Activated naive CD4-positive, alpha-beta T cell treated with anti-CD3 and anti-CD28 coated beads, Interleukin-2, amount 50 U/mL, for 16 hours (primary cell): ENCODE measurements at places on chromosomes 3 and 15.
A peak's percentile ranks its signal among the peaks of the same experiment; 100 is the strongest.

DNA sequence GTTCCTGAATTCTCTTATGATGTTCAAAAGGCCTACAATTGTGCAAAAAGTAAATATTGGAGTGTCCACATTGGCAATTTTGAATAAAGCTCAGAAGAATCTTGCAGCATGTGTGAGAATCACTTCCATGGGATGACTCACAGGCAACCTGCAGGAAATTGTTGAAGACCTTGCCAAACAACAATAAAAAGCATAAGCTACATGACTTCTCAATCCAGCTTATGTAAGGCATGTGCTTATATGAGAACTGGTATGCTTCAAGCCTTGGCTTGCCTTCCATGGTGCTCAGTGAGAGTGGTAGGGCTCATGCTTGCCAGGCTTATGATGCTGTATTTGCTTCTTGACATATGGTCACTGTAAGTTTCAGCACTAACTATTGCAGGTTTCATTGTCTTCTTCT is 18.4 kb upstream of the BCHE start:
- no peak for DNase-seq

GRCh38 chr3:134699141-134699711 is 48.4 kb upstream of the KY start:
- no peak for DNase-seq

GRCh38 chr15:90421527-90421926 is 33.5 kb downstream of the IQGAP1 start:
- no peak for DNase-seq

GRCh38 chr3:184540777-184541681 is 20.6 kb upstream of the EPHB3 start:
- DNase-seq = peak; percentile 78

- DNase-seq = no peak
Measured at GRCh38 chr15:63054281-63054683, 11.7 kb downstream of the TPM1 start.

GRCh38 chr15:80761754-80762153 is 17.4 kb upstream of the CEMIP start:
- DNase-seq = no peak

GRCh38 chr3:160312014-160312624 is 86.9 kb downstream of the C3orf80 start:
- DNase-seq = no peak

DNA sequence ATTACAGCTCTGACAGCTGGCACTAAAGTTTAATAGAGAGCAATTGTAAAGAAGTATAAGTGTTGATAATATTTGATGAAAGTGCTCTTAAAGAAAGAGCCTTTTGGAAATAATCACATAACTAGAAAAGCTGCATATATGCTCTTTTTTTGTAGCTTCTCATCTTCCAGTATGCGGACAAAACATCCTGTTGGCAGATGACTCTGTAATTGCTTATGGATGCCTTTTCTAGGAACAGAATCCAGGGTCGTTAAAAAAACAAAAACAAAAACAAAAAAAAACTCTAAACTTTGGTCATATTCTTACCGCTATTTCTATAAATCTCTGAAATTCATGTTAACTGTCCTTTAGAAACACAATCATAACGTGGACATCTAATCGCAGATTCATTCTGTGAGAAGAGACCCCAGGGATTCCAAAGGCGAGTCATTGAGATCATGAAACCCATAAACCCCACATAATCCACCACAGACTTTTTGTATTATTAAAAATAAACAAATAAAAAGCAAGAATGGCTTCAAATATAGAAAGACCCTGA is 109.8 kb downstream of the EPHA3 start:
- no peak for DNase-seq

GRCh38 chr3:10192953-10193691 is 28.4 kb downstream of the IRAK2 start:
- DNase-seq = peak; percentile 58

DNA sequence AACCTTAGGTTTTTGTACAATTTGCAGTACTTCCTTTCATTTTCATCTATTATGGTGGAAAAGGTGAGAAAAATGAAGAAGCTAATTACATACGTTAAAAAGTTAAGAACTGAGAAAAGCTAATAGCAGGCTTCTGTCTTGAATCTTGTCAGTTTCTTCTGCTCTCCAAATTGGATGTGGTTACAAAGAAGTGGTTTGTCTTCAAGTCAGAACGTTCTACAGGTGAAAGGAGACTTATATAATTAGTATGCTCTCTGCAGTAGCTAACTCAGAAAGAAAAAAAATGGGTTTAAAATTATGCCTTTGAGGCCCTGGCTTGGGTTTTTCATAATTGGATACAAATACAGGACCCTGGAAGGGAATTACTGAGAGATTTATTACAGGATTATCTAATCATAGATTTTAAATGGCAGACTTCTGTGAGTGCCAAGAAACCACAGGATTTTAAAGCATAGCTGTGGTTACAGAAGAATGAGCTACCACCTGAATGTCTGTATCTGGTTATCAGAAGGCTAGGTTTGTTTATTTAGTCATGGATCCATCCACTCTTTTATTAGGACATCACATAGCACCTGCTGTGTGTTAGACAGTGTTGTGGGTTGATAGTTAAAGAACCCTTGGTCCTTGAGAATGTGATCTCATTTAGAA is 528.1 kb upstream of the MCTP2 start:
- DNase-seq = no peak

DNA sequence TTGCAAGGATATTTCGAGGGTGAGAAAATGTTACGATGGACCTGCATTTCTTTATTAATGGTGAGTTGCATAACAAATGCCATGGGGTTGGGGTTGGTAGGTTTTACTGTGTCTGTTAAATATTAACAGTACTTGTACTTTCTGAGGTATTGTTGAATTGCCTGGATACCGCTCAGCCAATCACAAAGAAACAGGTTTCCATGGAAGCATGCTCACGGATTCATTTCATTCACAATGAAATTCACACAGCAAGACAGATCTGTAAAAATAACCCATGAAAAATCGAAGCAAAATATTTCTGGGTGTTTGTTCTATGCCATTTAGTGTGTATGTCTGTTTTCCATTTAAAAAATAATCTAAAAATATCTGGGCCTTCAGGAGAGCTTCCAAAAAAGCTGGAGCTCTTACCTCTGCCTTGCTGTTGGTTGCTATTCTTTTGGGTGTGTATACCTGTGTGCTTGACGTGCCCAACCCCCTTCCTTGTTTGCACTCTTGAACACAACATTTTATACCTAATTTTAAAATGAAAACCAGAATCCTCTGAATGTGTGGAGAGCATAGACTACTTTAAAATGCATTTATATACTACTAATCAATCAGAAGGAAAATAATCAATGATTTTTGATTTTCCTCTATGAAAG is 479.8 kb upstream of the TBL1XR1 start:
- DNase-seq = no peak

- no peak for DNase-seq
Measured at GRCh38 chr15:62964251-62964650, 78.3 kb upstream of the TPM1 start.

GRCh38 chr3:15065550-15066007 is 464 bp upstream of the MRPS25 start:
- no peak for DNase-seq

DNA sequence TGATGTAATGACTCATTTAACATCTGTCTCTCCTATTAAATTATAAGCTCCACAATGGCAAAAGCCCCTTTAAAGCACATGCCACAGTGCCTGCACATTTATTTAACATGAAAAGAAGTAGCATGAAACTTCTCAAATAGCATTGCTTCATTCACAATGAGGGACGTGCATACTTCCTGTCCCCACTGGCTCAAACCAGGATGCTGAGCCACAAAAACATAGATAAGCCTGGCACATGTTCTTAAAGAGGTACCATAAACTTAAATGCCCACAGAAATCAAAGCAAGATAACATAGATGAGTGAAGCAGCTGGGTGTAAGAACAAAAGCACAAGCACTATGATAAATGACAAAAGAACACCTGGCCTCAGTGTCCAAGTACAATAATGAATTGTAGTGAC is 3.8 kb downstream of the TP53BP1 start:
- DNase-seq = no peak

DNA sequence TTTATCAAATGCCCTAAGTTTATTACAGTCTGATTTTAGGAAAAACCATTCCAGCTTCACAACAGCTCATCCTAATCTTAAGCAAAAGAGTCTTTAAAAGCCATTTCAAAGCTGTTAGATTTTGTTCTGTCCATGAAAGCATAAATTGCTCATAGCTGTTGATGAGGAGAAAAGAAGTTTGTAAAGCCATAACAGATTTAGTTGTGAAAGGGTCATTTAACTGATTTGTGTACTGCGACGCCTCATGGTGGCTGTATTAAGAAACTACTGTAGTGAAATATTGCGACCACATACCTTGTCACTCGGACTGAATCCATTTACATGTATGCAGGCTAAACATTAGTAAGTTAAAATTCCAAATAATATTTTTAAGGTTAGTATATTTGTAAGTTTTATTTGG is 20.9 kb downstream of the BBX start:
- DNase-seq = no peak

DNA sequence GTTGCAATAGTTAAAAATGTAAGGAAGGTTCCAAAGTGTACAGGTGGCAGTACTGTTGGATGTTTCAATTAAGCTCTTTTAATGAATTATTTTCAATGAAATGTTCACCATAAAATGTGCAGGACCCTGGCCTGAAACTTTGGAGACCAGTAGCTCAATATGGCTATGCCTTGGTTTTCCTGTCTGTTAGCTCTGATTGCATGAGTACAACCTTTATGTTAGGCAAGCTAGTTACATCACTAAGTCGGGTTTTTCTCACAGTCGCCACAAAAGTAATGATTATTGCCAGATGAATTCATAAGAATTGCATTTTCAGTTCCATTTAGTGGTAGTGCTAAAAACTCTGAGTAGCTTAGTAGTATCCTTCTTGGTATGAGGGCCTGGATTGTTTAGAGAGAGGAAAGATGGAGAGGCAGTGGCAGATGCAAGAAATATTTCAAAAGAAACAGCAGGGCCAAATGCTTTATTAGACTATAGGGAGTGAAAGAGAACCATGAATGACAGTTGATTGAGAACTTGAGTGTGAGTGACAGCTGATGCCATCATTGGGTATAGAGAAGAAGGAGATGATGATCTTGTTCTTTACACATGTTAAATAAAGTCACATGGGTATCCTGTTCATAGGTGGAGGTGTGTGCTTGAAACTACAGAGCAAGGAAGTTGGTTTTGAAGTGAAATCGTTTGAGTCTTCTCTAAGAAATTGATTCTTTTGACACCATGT is 109.5 kb downstream of the AKAP13 start:
- no peak for DNase-seq

DNA sequence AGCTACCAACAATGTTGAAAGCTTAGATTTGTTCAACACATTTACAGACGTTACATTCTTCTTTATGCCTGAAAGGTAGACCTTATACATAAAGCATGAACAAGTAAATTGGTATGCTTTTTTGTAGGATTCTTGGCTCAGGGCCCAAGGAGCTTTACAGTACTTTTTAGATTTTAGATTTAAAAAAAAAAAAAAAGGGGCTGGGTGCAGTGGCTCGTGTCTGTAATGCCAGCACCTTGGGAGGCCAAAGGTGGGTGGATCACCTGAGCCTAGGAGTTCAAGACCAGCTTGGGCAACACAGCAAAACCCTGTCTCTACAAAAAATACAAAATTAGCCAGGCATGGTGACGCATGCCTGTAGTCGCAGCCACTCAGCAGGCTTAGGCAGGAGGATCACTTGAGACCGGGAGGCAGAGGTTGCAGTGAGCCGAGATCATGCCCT is 39.7 kb downstream of the MEF2A start:
- DNase-seq = no peak

GRCh38 chr3:171186817-171187500 is 160.4 kb upstream of the SLC2A2 start:
- DNase-seq = no peak

GRCh38 chr3:126659915-126660886 is 5.3 kb upstream of the TXNRD3 start:
- no peak for DNase-seq

GRCh38 chr3:17384567-17385296 is 357.7 kb downstream of the TBC1D5 start:
- DNase-seq = no peak

DNA sequence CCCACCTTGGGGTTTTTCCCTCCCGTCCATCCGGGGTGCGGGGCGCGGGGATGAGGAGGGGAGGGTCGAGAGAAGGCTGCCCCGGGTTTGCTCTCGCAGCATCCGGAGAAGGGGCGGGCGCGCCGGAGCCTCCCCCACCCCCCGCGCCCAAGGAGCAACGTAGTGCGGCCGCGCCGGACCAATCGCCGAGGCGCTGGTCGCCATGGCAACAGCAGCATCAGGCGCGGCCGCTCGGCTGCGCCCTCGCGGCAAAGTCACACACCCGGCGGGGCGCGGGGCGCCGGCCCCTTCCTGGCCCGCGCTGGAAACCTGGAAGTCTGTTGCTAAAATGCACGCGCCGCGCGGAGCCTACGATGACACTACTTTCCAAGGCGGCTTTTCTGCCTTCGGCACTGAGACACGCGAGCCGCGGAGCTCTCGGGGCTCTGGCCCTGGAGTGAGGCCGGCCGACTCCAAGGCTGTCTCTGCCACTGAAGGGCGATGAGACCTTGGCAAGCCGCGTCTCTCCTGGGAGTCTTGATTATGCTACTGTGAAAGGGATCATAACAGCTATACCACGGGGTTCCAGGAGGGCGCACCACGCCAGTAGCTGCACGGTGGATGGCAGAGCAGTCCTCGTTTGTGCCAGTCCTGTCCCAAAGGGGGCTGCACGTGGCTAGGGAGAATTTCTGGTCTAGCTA is at the start of gene IQSEC1:
IQSEC1 (minus strand) TSS at position 104 of the 680 bp plus-strand sequence. CDS start 415 bp downstream, outside the sequence.
- peak; percentile 66 for DNase-seq

DNA sequence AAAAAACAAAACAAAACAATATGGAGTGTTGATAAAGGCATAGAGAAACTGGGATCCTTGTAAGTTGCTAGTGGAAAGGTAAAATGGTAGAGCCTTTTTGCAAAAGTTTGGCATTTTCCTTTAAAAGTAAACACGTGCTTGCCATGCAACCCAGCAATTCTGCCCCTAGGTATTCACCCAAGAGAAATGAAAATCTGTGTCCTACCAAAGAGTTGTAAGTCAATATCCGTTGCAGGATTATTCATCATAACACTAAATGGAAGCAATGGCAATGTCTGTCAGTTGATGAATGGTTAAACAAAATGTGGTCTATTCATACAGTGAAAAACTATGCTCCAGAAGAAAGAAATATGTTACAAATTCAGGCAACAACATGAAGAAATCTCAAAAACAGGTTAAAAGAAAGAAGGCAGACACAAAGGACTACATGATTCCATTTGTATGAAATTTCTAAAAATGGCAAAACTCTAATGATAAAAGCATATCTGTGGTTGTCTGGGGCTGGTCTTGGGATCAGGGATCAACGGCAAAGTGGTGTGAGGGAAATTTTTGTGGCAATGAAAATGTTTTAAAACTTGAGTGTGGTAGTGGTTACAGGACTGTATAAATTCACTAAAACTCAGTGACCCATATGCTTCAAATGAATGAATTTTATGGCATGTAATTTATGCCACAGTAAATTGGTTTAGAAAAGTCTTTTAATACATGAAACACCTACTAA is 229.6 kb downstream of the OPA1 start:
- no peak for DNase-seq

GRCh38 chr15:39084674-39085530 is 496.0 kb upstream of the THBS1 start:
- no peak for DNase-seq

GRCh38 chr3:171731691-171732090 is 78.6 kb downstream of the PLD1 start:
- no peak for DNase-seq
